ENCODE measurements at places on chromosomes 3 and 15.

DNA sequence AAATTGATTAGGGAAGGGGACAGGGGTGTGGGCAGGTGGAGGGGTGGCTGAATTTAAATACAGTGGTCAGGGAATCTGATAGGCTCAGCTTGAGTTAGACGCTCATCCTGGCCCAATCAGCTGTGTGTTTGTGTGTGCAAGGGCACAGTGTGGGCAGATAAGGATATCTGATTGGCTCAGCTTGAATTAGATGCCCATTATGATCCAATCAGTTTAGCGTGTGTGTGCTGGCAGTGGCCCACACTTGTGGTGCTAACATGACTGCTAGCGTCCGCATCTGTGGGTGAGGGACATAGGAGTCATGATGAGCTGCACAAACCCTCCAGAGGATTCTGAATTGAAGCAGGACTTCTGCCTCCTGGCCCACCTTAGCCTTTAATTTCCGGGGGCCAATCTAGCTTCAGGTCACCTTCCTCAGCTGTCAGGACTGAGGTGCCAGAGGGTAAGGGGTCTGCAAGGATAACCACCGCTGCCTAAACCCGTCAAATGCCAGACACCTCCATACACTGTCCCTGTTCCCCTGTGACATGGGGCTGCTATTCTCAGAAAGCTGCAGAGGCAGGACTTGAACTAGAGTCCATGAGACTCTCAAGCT, 97.3 kb downstream of the CORO2B start:
- no peak for DNase-seq

GRCh38 chr3:78670094-78670493, 1097.7 kb downstream of the ROBO1 start:
- no peak for DNase-seq

- DNase-seq = no peak
Observed at GRCh38 chr15:67608638-67608959, 66.1 kb downstream of the MAP2K5 start.

GRCh38 chr15:70669966-70670658, 93.2 kb downstream of the UACA start:
- DNase-seq = no peak

DNA sequence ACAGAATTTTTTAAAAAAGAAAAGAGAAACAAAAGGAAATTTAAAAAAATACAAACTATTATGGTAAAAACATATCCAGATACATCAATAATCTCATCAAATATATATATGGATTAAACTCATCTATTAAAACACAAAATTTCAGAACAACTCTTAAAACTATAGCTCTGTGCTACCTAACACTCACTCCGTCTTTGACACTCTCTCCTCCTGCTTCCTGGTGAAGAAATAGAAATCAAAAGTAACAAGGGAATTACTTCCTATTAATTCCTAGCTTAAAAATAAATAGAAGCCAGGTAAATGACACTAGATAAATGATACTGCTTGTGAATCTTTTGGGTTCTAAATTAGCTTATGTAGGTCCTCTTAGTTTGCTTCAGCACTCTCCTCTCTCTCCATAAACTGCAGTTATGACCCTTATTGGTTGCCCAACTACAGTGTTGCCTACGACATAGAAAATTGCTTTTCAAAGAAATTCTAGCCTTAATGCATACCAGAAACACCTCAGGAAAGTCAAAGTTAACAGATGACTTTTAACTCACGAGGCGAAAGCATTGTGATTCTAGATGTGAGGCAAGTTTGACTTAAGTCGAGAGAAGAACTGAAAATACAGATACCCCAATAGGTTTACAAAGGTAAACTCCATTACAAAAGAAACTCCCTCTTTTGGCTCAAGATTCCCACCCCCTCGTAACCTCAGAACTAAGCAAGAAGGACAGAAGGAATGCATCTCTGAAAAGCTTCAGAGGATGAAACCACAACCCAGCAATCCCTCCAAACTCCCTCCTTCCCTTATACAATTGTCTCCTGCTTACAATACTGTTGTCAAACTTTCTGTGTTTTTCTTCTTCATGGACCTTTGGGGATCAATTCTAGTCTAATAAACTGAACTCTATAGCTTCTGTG, 394.7 kb downstream of the FGF12 start:
- no peak for DNase-seq

DNA sequence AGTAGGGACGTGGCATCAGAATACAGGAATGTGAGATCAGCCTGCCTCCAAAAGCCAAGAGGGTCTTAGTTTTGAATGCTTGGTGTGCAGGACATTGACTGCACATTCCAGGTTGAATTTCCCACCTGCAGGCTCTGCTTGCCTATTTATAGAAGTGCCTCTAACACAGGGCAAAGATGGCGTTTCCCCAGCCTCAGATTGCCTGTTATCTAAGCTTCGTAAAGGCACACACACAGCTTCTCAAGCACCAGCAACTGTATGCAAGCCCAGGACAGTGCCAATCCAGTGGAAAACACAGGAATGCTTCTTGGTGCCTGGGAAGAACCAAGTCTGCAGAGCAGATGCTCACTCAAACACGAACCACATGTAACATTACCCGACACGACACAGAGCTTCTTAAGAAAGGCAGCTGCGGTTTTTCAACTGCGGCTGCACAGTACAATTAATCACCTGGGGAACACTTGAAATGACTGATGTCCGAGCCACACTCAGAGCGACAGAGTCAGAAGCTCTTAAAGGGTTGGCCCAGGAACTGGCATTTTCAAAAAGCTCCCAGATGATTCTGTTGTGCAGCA, 90.0 kb upstream of the ANKRD34C start:
- DNase-seq = no peak

GRCh38 chr3:29934751-29935150, 653.9 kb downstream of the RBMS3 start:
- no peak for DNase-seq

DNA sequence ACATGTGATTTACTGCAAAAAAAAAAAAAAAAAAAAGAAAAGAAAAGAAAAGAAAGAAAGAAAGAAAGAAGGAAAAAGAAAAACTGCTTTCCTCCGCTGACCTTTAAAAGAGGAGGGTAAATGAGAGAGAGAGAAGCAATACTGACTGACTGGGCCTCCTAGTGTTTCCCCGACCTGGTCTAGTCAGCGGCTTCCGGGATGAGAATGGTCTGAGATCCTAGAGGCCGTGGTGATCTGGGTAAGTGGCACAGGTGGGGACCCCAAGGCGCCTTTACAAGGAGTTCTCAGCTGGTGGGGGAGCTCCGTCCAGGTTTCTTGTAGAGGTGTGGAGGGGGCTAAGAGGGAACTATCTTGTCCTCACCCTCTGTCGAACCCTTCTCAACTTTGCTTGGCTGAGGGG, 223.1 kb downstream of the MEIS2 start:
- no peak for DNase-seq

GRCh38 chr15:80604583-80605575, 90.2 kb upstream of the ABHD17C start:
- no peak for DNase-seq

- no peak for DNase-seq
Observed at GRCh38 chr15:31318429-31318828, 8.2 kb upstream of the KLF13 start.
